Activated naive CD4-positive, alpha-beta T cell treated with Interleukin-2 at 50 U/mL for 16 hours (primary cell): ENCODE measurements at places on chromosomes 4 and X.

DNA sequence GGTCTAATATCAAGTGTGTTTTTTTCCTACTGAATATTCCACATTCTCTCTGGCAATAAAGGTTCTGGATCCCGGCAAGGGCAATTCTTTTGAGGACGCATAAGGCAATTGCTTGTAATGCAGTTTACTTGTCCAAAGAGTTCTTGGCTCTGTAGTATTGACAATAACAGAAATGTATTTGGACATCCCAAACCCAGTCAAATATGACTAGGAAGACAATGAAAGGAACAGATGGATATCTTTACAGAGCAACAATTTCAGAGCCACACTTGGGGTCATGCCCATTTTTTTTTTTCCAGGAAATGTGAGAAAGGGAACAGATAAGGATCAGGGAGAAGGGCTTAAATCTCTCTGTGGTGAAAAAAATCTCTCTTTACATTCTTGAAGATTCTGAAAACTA is 12.2 kb downstream of the GK2 start:
- no peak for DNase-seq

DNA sequence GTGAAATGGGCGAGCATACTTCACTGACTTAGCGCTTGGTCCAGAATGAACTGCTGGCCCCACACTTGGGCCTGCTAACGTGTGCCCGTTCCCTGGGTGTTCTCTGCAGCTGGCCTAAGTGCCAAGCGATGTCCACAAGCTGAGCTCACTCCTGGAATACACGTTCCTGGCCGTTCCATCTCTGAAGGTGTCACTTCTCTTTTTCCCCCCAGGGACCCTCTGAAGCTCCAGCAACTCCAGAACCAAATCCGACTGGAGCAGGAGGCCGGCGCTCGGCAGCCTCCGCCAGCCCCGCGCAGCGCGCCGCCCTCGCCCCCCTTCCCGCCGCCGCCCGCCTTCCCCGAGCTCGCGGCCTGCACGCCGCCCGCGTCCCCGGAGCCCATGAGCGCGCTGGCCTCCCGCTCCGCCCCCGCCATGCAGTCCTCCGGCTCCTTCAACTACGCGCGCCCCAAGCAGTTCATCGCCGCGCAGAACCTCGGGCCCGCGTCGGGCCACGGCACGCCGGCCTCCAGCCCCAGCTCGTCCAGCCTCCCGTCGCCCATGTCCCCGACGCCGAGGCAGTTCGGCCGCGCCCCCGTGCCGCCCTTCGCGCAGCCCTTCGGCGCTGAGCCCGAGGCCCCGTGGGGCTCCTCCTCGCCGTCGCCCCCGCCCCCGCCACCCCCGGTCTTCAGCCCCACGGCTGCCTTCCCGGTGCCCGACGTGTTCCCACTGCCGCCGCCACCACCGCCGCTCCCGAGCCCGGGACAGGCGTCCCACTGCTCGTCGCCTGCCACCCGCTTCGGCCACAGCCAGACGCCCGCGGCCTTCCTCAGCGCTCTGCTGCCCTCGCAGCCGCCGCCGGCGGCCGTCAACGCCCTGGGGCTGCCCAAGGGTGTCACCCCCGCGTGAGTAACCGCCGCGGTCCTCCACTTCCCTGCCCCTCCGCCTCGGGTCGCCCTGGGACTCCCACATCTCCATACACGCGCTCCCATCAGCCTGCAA is 132.3 kb downstream of the CBR4 start:
- DNase-seq: peak; percentile 4

DNA sequence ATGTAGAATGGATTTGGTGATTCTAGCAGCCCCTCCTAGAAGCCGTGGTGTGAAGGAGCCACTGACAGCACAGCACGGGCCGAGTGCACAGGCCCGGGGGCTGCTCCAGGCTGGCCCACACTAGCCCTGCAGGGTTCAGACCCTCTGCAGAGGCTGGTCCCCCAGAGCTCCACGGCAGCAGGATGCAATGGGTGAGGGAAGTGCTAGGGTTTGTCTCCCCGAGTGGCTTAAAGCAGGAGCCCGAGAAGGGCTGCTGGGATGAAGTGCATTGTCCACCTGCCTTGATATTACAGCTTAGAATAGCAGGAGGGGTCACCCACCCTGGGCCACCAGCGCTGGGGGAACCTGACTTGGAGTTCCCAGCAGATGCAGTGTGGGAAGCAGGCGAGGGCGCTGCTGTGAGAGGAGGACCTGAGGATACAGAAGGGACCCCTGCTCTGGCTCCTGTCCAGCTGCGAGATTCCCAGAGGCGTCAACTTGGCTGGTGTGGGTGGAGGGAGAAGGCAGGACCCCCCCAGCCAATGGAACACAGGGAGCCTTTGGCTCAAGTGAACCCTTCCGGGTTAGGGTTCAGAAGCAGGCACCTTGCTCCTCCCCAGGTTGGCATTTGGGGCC is 30.0 kb downstream of the WDR1 start:
- DNase-seq: no peak

- DNase-seq: no peak
Observed at GRCh38 chr4:20219521-20219920, 32.2 kb upstream of the SLIT2 start.

DNA sequence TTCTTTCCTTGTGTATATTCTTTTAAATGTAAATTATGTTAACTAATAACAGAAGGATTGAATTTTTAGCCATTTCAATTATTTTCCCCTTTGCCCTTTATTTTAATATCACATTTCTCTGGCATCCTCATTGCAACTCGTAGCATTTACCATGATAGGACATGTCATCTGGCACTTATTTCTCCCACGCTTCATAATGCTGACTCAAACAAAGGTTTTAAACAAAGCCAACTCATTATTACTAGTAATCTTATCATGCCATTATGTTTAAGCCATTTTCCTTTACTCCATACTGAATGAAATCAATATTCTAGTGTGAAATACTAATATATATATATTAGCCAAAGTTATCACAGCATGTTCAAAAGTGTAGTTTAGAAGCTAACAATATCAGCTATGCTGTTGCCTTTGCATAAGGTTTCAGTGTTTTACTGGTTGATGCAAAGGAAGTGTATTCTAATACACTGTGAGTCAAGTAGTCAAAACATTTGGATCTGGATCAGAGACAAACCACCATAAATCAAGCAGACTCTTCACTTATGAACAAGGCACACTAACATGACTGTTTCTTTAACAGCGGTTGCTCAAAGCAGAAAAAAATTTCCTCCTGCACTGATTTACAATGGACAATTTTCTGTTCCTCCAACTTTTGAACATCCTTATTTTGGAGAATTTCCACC is 281.6 kb downstream of the SLC7A11 start:
- no peak for DNase-seq

- no peak for DNase-seq
Observed at GRCh38 chr4:156362581-156362980, 408.9 kb upstream of the CTSO start.

DNA sequence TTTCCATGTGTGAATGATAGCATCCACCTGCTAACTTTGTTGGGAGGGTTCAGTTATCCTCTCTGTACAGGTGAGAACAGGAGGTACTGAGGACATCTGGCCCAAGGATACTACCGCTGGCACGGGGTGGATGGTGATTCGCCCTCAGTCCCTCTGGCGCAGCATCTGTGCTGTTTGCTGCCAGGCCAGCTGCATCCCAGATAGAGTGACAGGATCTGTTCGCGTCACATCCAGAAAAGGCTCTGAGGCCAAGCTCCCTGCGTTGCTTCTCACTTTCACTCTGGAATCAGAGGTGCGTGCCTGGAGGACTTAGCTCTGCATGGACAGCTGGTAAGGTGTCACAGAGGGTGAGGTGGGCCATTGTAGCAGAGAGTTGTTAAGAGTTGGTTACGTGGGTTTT is 95.4 kb downstream of the TBL1X start:
- DNase-seq: no peak

DNA sequence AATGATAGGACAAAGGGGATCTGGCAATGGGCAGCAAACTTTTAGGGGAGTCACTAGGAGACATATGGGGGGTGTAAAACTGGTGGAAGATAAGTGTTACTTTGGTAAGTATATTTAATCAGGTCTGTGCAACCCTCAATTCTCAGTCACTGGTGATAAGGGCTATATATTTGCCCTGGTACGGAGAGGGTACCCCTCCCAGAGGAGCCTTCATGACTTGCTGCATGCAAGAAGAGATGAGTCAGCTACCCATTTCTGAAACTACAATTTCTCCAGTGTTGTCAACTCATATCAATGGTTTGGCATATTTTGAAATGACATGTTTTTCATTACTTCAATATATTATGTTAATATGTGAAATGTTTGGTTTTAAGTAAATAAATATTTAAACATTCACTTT is 14.3 kb downstream of the SMARCAD1 start:
- no peak for DNase-seq

DNA sequence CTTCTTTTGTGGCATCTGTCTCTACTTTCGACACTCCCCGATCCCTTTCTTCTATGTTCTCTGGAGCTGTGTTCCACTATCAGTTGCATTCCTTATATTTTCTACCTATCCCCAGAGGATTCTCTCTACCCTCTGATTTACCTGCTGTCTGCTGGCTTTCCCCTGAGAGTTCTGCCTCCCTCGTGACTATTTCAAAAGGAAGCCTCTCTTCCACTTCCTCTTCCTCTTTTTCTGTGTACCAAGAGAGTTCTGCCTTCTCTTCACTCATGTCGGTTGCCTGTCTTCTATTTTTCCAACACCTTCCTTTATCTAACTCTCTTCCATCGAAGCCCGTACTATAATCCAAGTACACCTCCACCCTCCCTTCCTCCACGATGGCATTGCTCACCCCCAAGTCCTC is 631.7 kb downstream of the SMARCA1 start:
- DNase-seq: no peak

DNA sequence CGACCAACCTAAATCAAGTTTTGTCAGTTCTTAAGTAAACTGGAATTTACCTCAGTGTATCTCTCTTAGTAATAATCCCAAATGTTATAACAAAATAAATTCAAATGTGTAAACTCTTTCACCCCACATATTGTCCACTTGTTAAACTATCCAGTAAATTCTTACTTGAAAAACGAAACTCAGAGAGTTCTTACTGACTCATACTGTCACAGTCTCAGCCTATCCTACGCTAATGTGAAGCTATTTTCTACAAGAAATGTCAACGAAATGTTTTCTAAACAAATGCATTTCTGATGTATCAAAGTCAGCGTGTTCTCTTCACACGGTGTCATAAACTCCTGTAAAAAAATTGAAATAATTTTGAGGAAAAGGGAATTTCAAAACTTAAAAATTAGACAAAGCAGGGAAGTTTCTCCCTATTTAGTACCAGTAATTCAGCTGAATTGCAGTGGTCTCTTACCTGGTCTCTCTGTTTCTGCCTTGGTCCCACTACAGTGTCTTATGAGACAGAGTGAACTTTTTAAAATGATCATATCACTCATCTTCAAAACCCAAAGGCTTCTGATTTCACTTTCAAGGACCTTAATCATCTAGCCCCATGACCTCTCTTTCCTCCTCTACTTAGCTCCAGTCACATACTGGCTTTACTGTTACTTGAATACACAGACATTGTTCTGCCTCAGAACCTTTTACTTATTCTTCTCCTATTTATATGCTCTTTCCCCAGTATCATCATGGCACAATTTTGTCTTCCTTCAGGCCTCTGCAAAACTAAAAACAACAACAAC is 63.3 kb downstream of the DCAF8L1 start:
- DNase-seq: no peak

DNA sequence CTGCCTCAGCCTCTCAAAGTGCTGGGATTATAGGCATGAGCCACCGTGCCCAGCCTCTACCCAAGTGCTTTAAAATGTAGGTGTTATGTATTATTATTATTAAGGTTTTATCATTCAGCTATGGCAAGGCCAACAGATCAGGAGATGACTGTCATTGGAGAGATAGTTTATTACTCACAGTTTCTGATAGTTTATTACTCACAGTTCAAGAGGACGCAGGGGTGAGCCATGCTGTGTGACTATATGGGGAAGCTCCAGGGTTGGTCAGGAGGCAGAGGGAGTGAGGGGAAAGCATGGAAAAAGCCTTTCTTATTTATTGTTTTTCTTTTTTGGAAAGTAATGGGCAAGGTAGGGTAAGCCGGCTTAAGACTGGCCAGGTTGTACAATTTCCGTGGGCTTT is 25.4 kb upstream of the ARSD start:
- DNase-seq: no peak

DNA sequence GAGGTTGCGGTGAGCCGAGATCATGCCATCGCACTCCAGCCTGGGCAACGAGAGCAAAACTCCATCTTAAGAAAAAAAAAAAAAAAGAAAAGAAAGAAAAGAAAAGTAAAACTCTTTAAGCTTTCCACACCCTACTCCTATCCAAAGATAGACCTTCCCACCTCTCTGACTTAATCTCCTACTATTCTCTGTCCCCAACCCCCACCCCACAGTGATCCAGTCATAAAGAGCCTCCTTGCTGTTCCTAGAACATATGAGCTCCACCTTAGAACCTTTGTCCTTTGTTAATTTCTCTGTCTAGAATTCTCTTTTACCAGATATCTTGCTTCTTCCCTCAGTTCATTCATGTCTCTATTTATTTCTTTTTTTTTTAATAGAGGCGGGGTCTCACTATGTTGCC is 30.1 kb upstream of the MSN start:
- no peak for DNase-seq
